Activated naive CD8-positive, alpha-beta T cell treated with anti-CD3 and anti-CD28 coated beads, Interleukin-2, amount 10 ng/mL, durations not matched to agents 7 days and 5 days (primary cell): ENCODE measurements at places on chromosomes 1 and 21.

GRCh38 chr1:45510972-45511527 is 10.6 kb downstream of the PRDX1 start:
- DNase-seq: no peak

- DNase-seq: peak; percentile 42
Measured at GRCh38 chr1:185420588-185421081, 103.6 kb upstream of the IVNS1ABP start.

DNA sequence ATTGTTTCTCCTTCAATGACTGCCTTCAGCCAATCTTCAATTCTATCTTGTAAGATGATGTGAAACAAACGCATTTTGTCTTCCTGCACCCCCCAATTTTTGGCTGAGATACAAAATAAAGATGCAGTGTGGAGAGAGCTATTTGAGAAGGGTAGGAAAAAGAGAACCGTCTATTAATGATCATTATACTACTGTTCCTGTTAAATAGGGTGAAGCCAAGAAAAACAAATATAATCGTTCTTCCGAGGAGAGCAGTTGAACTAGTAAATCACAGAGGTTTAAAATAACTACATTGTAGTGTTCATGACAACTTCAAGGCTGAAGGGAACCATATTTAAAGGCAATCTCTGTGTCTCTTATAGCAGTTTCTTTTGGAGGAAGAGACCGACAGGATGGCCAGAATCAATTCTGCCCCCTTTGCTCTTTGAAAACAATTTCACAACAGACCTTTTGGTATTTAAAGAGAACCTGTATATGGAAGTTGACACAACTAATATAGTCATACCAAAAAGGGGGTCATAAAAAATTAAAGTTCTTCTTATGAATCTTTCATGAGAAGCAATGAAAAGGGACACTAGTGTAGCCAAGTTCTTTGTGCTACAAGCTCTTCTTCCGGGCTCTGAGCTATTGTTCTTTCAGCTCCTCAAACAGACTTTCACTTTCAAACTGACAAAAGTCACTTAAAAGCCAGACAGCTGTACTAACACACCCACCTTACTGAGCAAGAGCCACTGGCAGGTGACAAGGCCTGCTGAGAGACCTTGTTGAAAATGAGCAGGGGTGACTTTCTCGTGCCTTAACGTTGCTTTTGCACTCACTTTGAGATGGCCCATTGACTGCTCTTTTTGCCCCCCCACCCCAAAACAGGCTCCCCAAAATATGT is 30.9 kb downstream of the PROX1 start:
- no peak for DNase-seq

DNA sequence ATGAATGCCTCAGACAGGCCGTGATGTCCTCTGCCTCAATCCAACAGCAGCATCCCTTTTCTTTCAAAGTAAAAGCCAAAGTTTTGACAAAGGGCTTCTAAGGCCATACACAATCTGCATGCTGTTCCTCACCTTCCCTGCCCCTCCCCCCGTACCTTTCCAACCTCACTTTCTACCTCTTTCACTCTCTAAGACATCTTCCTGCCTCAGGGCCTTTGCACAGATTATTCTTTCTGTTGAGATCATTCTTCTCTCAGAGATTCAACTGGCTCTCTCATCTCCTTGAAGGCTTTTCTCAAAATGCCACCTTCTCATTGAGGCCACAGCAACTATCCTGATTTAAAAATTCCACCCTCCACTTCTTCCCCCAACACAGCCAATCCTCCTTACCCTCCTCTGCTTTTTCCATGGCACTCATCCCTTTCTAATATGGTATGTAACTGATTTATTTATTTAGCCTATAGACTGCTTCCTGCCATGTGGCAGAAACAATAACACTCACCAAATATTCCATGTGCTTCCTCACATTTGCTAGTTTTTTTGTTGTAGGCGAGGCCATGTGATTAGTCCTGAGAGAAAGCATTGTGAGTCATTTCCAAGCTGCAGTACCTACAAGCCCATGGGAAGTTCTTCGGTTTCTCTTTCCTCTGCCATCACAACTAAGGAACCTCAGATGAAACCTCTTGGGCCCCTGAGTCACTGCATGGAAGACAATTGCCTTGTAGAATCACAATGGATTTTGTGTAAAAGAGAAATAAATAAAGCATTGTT is 58.7 kb upstream of the GADD45A start:
- DNase-seq: no peak

DNA sequence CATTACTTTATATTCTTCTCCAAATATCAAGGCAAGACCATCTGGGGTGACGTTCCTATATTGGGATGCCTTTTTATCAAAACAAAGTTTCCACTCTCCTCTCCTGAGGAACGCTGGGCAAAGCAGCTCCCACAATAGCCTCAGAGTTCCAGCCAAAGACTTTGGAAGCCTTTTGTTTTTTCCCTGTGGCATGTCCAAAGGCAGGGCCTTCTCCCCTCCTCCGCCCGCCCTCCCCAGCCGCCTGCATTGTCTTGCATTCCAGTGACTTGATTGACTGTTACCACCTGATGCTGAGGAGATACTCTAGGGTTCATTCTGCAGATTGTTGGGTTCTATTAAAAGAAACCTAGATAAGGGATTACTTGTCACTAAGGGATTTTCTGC is 43.5 kb downstream of the PROX1 start:
- no peak for DNase-seq

DNA sequence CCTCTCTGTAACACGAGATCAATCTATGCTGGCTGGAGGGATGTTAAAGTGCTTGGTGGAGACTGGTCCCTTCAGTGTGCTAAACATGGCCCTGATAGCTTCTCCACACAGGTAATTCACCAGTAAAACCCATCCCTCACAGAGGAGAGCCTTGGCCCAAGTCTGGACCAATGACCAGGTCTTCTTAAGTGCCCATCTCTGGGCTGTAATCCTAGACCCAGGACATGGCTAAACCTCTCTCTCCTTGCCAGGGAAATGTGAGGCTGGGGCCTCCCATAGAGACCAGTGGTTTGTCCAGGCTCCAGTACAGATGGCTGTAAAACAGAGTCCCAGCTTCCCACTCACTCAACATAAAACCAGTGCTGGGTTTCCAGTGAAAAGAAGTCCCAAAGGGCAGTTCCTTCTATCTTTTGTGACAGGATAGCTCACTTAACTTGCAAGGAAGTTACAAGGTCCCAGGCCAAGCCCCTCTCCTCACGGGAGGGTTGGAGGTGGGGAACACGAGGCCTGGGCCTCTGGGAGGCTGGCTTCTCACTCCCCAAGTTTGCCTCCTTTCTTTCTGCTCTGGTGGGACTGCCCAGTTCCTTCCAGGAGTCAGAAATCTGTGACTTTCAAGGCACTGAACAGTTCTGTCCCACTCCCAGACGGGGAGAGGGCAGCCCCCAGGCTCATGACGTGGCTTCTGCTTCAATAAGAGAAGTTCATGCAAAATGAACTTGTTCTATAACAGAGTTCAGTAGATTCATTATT is 2.2 kb upstream of the KIF17 start:
- peak; percentile 26 for DNase-seq

GRCh38 chr1:47785561-47786271 is 211.5 kb downstream of the TRABD2B start:
- no peak for DNase-seq

DNA sequence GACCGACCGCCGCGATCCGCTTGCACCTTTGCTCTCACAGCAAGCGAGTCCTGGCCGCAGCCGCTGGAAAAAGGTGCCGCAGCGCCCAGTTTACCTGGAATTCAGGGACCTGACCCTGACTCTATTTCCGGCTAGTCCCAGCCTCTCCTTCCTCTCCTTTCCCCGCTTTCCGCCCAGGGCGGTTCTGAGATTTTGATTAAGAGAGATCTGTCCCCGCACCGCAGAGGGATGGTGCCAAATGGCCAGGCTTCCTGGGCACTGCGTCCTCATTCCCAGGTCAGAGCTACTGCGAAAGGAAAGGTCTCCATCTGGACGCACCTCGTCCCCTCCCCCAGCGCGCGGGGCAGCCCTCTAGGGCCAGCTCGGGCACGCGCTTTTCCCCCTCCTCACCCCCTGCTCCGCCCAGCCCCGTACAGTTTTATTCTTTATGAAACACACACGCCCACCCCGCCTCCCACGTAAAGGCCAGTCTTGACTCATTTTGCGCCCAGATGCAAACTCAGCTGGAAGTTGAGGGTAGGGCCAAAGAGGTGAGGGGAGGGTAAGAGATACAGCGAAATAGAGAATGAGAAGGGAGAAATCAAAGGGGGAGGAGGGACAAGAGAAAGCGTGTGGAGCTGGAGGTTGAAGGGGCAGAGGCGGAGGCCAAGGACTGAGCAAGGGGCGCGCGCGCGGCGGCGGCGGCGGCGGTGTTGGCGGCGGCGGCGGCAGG is 411.8 kb upstream of the ESRRG start:
- DNase-seq: no peak

- DNase-seq: no peak
Measured at GRCh38 chr1:230185076-230186001, 118.3 kb downstream of the GALNT2 start.

DNA sequence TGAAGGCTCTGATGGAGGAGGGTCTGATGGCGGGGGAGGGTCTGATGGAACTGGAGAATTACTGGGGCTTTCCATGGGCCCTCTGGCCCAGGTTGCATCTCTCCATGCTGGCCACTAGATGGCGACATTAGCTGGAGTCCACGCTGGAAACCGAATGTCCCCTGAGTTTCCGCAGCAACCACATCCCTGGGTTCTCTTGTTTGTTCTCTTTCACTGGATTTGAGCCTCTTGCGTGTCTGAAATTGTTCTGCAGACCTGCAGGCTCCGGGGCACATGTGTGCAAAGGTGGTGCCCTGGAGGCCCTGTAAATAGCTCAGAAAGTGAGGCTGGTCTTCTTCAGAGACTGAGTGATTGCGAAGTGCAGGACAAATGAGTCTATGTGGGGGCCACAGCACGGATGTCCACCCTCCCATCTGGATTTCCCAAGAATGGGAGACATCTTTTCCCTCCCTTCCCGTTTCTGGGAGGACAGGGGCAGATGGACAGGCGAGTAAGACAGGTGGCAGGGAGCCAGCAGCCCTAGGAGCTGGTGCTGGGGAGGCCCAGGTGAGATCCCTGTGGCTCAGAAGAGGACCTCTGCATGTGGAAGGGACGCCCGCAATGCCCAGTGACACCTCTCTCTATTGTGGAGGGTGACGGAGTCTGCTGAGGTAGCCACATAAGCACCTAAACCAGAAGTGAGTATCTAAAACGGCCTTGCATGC is 73.2 kb upstream of the ABCG1 start:
- DNase-seq: peak; percentile 67

DNA sequence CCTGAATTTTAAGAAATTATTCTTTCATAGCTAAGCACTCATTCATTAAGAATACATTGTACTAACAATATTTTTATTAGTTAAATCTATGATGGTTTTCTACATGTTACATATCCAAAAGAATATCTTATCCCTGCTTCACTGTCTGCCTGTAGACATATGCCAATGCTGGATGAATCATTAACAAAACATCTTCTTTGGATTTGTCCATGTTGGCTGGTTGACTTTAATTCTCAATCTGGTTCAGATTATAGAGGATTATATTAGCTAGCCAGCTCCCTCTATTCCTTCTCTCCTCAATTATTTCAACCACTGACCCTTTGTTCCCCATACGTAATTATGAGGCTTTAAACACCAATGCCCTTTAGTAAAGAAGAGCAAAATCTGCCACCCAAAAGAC is 138.9 kb upstream of the DMRTA2 start:
- no peak for DNase-seq

GRCh38 chr1:231194843-231195516 is 33.1 kb downstream of the TRIM67 start:
- no peak for DNase-seq

- DNase-seq: no peak
Measured at GRCh38 chr1:118575060-118575459, 390.0 kb upstream of the SPAG17 start.

DNA sequence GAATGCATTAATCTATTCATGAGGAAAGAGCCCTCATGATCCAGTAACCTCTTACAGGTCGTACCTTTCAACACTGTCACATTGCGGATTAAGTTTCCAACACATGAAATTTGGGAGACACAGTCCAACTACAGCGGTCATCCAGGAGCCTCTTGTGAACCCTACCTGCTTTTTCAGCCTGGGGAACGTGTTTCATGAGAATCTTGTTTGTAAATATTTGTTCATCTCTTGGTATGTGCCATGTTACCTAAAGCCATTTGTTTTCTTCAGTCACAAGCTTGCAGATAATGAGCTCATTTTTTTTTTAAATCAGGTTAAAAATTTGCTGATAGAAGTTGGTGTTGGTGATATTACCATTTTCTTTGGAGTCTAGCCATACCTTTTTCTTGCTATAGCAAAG is 37.2 kb upstream of the PDC start:
- DNase-seq: no peak

- DNase-seq: no peak
Measured at GRCh38 chr1:159177272-159177907, 6.0 kb downstream of the CADM3 start.

DNA sequence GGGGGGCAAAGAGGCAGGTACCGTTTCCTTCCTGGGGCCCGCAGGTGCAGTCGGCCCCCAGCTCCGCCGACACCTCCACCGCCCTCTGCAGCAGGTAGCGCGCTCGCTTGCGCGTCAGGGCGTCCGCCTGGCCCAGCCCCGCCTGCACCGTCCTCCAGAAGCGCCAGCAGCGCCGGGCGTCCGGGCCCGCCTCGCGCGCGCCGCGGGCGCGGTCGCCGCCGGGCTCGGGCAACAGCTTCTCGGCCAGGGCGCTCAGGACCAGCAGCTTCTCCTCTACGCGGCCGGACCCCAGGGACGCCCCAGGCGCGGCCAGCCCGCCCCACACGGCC is 863 bp downstream of the TARBP1 start:
- DNase-seq: peak; percentile 83

DNA sequence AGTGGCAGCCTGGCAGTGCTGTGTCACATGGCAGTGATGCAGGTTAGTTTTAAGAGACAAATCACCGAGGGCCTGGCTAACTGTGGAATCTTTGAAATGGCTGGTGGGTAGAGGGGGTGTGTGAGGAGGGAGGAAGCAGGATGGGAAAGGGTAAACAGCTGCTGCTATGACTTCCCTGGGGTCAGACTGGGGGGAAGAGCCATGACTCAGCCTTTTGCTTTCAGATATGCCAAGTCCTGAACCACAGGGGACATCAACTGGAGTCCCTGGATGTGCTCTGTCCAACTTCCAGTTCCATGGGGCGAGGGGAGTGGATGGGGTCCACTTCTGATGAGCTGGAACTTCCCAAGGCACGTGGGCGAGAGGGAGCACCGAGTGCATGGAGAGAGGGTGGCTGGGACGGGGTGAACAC is 121.1 kb upstream of the ADAR start:
- DNase-seq: no peak

- no peak for DNase-seq
Measured at GRCh38 chr1:93995837-93996536, 86.8 kb upstream of the GCLM start.

DNA sequence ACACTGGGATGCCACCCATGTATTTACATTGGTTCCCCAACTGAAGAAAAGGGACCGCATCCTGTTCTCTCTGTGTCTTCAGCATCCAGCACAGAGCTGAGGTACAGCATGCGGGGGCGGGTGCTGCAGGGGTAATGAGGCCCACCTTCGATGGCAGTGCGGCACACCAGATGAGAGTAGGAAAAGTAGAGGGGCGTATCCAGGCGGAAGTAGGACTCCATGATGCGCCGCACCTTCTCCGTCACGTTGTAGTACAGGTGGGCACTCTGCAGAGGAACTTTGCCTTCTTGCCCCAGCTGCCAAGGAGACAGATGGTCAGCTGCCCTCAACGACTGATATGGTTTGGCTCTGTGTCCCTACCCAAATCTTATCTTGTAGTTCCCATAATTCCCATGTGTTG is 10.0 kb upstream of the CLDN19 start:
- DNase-seq: no peak

GRCh38 chr1:219189021-219189824 is 15.5 kb downstream of the LYPLAL1 start:
- no peak for DNase-seq
